ENCODE measurements at places on chromosomes 2 and 18.

- no peak for DNase-seq
These were observed 26.4 kb downstream of the ELP2 start for GRCh38 chr18:36155851-36156757.

- DNase-seq, result no peak
These were observed 58.4 kb downstream of the DYSF start for GRCh38 chr2:71511776-71512175.

DNA sequence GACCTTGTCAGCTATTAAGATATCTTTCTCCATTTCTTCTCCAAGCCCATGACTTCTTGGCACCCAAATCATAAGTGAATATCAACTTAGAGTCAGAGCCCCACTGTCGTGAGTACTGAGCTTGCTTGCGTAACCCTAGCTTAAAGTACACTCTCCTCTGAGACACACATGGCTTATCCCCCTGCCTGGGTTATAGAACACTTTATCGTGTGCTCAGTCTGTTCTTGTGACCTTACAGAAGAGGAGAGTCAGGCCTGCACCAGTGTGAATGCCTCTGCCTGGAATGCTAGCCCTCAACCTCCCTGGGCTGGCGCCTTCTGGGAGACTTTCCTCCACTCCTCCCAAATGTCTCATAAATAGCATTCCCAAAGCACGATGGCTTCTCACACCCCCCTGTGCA, 79.3 kb downstream of the CEP192 start:
- DNase-seq, result no peak

DNA sequence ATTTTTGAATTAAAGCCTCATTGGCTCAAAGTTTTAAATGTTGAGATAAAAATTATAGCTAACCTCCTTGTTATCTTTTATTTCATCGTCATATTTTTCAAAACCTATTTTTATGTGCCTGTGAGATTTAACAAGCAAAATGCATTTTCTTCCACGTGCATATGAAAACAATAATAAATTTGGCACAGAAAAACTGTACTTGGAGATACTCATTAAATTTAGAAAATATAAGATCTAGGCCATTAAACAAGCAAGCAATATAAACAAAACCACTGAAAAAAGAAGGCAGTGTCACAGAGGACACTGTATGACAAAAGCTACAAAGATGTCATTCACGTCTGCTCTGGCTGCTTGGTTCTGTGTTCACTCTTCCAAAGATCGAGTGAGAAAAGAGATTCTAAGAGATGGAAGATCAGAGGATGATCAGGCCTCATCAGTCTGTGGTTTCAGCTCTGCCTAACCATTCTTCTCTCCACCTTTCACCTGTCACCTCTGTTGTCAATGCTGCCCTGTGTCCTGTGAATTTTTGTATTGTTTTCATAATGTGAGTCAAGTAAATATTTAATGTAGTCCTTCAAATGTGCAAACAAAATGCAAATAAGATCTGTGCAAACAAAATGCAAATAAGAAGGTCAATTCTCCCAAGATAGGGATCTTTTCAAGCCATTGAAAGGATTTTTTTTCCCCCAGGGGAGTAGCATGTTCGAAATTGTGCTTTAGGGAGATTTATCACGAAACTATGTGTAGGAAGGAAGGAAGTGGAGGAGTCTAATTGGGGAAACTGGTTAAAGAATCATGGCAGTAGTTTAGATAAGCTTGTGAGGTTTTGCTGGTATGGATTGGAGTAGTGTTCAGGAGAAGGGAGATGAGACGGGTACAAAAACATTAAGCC, 138.7 kb upstream of the RBMS1 start:
- no peak for DNase-seq

DNA sequence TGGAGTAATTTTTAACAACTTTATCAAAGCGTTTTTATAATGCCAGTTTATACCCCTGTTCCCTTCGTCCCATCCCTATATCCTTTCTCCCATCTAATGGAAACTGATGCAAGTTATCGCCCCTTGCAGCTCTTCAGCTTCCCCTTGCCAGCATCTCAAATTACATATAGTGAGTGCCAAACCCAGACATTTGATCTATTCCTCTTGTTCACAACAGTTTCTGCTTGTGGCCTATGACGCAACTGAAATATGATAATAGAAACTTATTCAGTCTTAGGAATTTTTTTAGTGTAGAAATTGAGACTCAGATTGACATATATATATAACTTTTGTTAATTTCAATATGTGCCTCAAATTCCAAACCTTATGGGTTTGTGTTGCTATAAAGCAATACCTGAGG, 562.2 kb upstream of the VWC2L start:
- no peak for DNase-seq

DNA sequence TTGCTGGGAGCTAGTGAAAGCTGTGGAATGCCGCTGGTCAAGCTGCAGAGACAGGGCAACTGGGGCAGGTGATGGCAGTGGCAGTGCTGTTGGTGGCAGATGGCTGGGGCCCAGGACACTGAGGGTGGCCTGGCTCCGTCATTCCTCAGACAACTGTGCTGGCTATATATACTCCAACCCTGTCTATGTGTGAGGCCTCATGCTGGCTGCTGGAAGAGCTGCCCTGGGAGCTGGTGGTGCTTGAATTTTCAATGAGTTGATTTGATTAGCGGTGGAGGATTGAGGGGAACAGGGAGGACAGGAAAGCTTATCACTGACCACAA, 66.5 kb upstream of the TMEM200C start:
- DNase-seq, result no peak

DNA sequence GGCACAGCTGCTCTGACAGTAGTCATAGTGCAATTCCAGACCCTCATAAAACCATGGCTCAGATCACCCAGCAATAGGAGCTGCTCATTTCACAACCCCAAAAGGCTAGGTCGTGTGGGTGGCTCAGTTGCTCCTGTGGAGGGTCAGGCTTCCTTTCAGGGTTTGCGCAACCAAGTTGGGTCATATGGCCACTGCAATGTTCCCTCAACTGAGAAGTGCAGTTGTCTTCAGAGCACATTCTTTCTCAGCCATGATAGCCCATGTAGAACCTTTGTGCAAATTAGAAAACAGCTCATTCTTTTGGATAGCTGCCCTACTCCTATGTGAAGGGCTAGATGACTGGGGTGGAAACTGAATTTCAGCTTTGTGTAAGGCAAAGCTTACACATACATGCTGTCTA, 3.2 kb downstream of the SERPINB13 start:
- no peak for DNase-seq

- DNase-seq, result no peak
These were observed 25.3 kb downstream of the CRIM1 start for GRCh38 chr2:36380624-36381481.

DNA sequence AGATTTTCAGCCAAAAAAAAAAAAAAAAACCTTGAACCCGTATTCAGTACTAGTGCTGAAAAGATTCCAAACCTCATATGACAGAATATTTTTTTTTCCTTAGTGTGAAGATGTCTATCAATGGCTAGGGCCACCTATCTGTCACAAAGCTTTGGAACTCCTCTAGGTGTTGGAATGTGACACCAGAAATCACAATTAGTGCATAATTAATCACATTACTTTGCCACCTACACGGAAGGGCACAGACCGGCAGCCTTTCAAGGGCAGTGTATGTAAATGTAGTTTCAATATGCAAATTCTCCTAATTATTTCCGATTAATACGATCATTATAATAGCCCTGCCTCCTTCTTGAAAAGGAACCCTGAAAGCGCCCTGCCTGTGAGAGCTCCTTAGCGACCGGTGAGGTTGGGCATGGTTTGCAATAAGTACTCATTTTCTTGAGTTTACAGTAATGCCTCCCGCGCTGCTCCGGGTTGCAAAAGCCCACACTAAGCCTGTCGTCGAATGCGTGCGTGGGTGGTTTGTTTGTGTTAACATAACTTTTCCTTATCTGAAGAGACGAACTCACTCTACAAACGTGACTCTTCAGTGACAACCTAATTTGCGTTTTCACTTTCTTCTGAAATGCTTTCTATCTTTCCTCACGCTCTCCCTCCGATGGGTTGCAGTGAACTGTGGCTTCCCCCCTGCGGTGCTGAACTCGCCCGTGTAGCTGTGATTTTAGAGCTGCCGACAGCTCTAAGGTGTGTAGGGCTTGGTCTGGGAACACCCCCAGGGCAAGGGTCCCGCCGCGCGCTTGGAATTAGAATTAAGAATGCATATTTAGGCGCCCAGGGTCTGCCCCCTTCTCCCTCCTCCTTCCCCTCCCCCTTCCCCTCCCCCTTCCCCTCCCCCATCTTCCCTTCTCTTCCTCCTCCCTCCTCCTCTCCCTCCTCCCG, 765 bp upstream of the ID2 start:
- DNase-seq, result peak; percentile 55

- DNase-seq, result no peak
These were observed 9.2 kb downstream of the COX7A2L start for GRCh38 chr2:42351864-42352263.

DNA sequence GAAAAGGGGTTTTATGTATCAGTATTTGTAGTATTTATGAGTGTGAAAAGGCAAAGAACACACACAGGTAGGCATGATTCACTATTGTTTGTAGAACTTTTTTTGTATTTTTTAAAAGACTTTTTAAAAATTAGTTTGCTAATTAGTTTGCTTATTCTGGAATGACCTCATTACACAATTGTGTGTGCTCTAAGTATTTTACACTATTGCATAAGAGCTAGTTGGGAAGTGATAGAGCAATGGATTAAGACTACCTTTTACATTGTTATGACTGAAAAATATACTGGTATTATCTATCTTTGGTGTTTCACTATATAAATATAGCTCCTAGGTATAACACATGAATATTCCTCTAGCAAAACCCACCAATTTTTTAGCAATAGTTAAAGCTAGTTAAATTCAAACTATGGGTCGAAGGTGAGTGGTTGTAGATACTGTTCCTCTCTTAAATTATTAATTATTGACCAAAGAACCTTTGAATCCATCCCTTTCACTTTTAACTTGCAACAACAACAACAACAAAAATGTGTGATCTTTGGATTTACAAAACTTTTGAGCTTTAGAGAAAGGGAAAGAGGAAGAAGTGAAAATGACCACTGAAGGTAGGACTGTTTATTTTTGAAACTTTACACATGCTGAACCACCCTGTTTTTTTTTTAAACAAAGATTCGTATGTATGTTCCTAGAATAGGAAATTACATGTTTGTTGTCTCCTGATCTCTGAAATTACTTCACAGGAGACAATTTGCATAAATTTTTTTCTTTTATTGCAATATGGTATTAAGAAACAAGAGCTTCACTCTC, 18.7 kb downstream of the ITPRID2 start:
- DNase-seq, result no peak

DNA sequence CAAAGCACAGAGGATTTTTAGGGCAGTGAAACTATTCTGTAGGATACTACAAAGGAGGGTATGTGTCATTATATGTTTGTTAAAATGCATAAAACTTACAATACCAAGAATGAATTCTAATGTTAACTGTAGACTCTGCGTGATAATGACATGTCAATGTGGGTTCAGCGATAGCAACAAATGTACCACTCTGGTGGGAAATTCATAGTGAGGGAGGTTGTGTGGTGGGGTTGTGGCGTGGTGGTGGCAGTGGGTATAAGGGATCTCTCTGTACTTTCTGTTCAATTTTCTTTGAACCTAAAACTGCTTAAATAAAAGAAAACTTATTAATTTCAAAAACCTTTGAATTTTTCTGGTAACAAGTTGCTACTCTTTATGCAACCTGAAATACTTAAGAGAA, 99.3 kb upstream of the SLC38A11 start:
- DNase-seq, result no peak

DNA sequence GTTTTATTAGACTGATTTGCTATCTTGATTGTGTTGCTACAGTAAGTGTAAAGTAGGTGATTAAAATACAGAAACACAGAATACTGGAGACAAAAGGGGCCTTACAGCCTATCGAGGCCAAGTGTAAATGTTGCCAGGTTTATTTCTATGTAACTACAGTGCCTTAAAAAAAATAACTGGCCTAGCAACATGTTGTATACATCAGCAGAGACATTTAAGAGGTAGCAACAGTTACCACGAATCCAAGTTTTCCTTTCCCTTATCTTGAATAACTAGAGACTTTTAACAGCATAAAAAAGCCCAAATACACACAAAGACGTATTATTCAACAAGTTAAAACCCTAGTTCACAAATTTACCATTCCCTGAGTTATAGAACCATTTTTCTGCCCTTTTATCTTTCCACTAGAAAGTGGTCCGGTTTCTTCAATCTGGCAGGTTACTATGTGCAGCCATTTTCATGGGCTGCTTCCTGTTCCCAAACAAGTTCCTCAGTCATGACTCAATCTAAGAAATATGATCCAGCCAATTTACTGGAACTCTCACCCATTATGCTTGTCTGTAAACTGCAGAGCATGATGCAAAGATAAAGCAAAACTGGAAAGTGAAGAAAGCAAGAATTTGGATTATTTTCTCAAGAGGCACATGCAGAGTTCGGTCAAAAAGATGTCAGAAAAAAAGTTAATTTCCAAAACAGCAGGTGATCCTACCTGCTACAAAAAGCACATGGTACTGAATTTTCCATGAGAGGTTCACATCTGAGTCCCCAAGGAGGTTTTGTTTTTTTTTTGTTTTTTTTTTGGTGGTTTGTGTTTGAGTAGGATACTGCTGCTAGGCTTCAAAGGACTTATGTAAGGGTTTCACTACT, 22.2 kb downstream of the NFE2L2 start:
- no peak for DNase-seq

DNA sequence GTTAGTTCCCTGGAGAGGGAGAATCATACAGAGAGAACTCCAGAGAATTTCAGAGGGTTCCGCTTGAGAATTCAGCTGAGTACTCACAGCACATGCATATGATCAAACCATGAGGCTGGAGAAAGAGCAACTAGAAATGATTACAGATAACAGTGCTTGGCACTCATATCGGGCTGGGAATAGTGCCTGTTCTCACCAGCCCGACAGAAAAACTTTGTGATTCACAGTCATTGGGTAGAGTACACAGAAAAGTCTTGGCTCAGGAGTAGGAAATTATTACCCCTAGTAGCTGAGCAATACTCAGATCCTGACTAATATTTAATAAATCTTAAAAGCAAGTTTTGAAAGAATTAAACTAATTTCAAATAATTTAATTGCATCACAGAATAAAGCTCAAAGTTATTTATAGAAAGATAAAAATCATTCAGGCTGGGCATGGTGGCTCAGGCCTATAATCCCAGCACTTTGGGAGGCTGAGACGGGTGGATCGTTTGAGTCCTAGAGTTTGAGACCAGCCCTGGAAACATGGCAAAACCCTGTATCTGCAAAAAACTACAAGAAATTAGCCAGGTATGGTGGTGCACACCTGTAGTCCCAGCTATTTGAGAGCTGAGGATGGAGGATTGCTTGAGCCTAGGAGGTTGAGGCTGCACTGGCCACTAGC, 6.8 kb downstream of the WDPCP start:
- no peak for DNase-seq

DNA sequence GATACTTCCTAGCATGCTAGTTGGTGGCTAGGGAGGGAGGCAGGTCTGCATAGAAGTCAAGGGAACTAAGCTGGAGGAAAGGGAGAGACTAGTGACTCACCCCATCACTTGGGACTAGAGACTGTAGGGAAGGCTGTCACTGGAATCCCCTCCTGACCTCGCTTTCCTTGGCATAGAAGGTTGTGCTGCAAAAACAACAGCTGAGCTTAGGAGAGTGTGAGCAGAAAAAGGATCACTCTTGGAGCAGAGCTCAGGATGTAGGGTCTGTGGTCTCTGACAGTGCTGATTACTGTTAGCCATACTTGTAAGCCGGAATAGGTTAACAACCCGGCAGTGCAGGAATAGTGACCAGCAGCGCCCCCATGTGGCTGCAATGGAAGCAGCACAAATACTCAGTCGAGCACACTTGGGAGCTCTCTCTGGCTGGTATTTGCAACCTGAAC, 66.9 kb upstream of the SMAD2 start:
- DNase-seq, result peak; percentile 2

GRCh38 chr2:86815611-86816010, 24.9 kb upstream of the CD8A start:
- no peak for DNase-seq

Data from effector CD8-positive, alpha-beta T cell (primary cell).